ENCODE measurements at places on chromosomes 11 and 22.

GRCh38 chr11:115699326-115699725 lies 195.1 kb upstream of the CADM1 start:
- DNase-seq = no peak

DNA sequence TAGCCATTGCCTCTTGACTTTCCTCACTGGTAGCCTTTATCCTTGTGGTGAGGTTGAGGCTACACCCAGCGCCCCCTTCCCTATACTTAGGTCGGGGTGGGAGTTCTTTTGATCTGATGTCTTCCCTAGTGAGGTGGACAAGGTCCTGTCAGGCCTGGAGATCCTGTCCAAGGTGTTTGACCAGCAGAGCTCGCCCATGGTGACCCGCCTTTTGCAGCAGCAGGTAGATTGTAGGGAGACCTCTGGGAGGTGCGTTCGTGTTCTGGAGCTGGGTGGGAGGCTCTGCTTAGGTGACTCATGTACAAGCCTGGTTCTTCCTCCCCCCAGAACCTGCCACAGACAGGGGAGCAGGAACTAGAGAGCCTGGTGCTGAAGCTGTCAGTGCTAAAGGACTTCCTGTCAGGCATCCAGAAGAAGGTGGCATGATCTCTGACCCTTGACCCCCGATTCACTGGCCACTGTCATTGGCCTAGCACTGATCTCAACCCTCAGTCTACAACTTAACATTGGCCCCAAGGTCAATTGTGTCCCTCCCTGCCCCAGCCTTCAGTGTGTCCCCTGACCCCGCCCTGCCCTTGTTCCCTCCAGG lies 4.9 kb downstream of the INPPL1 start:
- no peak for DNase-seq

DNA sequence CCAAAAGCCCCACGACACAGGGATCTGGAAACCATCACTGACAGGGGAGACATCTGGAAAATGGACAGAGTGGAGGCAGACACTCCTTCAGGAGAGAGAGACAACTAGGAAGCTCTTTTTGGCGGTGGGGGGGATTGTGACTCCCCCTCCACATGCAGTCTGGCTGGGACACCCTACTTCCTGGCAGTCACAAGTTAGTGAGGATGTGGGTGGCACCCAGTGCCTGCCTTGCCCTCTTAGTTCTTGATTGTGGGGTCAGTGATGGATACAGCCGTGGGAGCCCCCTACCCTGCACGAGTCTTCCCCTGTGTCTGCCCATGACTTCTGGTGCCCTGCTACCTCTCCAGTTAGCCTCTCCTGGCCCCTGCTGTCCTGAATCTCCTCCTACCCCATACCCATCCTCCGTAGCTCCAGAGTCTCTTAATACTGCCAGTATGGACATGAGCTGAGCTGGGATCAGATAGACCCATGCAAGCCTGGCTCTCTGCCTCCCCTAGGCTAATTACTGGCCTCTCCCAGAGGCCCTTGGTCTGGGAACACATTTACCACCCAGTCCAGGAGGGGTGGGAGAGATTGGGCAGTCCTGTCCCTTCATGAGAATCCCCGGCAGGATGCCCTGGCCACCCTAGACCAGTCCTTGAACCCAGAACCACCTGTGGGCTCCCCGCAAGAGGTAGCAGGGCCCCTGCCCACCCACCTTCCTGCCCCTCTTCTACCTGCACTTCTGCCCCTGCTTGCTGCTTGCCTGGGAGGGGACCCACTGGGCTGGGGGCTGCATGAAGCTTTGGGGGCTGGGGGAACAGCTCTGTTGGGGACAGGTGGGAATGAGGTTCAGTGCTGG lies 22.8 kb downstream of the RHBDD3 start:
- no peak for DNase-seq

- no peak for DNase-seq
Measured at GRCh38 chr22:40764763-40765441, 54.2 kb downstream of the SLC25A17 start.

- DNase-seq = no peak
Measured at GRCh38 chr22:24107661-24108060, 73.6 kb upstream of the SUSD2 start.

- no peak for DNase-seq
Measured at GRCh38 chr11:32792111-32792947, 2.1 kb downstream of the CCDC73 start.

- no peak for DNase-seq
Measured at GRCh38 chr11:123429336-123429735, 733 bp upstream of the GRAMD1B start.

DNA sequence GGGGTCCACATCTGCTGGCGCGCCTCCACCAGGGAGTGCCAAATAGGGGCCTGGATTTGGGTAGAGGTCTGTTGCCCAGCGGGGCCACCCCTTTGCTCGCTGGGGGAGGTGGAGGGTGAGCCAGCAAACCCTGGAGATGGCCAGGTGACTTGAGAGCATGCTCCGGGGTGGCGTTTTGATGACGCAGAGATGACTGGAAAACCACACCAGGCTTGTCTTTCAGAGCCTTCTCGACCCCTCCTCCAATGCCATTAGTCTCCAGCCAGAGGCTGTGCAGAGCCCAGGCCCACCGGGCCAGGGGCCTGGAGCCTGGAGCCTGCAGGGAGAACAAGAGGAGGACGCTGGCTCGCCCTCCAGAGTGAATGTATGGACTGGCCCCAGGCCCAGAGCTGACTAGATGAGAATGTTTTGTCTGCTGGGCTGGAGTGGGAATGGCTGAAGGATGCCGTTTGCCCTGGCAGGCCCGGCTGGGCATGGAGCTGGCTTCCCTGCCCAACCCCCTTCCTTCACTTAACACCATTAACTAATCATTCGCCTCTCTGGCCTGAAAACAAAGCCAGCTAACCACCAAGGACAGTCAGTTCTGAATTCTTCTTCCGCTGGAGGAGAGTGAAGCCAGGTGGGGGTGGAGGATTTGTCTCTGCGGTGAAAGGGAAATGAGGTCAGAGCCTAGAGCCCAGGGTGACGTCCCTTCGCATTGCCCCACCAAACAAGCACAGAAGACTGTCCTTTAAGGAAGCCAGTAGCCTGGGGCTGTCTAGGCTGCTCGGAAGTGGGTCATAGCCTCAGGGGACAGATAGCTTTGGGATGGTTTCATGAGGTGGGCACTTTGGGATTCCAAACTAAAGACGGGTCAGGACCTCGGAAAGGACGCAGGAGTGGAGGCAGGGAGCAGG lies 1.6 kb upstream of the MCAM start:
- no peak for DNase-seq

GRCh38 chr11:44315947-44316658 lies 6.2 kb upstream of the ALX4 start:
- DNase-seq = no peak

DNA sequence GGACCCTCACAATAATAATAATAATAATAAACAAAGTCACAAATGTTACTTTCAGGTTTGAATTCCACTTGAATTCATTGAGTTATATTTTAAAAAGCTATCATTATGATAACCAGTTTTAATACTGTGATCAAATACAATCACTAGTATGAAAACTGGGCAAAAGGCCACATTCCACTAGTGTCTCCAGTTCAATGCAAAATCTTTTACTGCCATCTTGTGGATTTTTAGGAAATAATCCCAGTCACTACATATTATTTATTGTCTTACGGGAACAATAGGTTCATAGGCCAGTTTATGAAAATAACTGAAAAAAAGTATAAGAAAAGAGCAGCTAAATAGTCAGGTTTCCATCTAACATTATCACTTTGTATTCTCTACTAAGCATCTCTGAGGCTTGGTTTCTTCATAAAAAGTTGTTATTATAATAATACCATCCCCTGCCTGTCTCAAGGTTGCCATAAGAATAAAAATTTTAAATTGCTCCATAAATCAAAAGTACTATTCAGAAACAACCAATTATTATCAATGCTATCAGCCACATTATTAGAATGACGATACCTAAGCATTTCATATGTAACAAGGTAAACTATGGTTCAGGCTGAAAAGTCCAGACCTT lies 533.9 kb upstream of the CCDC90B start:
- DNase-seq = no peak

GRCh38 chr11:11857769-11858168 lies 16.0 kb downstream of the USP47 start:
- no peak for DNase-seq

- DNase-seq = no peak
Measured at GRCh38 chr22:50205781-50206569, 5.2 kb downstream of the SELENOO start.

GRCh38 chr11:123753110-123753509 lies 1.2 kb downstream of the OR6X1 start:
- DNase-seq = no peak

GRCh38 chr22:46041642-46042041 lies 64.7 kb upstream of the WNT7B start:
- no peak for DNase-seq

DNA sequence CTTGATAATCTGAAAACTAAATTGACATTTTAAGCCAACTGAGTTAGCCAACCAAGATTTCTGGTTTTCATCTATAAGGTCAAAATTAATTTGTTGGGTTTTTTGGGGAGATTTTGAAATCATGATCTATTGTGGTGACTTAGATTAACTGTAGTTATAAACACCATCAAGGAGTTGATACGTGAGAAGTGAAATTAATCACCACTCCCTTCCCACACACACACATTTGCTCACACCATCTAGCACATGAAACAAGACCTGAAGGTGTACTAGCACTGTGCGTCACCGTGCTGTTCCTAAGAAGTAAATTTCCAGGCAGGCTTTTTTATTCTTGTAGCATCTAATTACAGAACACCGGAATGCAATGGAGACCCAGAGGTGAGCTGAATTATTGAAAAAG lies 2.1 kb downstream of the OR5B21 start:
- no peak for DNase-seq

GRCh38 chr11:66607126-66607834 lies 9.2 kb upstream of the RBM14 start:
- DNase-seq = no peak

- no peak for DNase-seq
Measured at GRCh38 chr11:45795379-45795778, 9.6 kb upstream of the SLC35C1 start.

GRCh38 chr11:31967404-31968130 lies 123.3 kb upstream of the RCN1 start:
- DNase-seq = no peak

- no peak for DNase-seq
Measured at GRCh38 chr11:32935462-32936029, 42.9 kb downstream of the QSER1 start.

- DNase-seq = no peak
Measured at GRCh38 chr11:83542861-83543260, 256.7 kb upstream of the CCDC90B start.

GRCh38 chr11:111319296-111319695 lies 20.9 kb downstream of the POU2AF3 start:
- DNase-seq = no peak

DNA sequence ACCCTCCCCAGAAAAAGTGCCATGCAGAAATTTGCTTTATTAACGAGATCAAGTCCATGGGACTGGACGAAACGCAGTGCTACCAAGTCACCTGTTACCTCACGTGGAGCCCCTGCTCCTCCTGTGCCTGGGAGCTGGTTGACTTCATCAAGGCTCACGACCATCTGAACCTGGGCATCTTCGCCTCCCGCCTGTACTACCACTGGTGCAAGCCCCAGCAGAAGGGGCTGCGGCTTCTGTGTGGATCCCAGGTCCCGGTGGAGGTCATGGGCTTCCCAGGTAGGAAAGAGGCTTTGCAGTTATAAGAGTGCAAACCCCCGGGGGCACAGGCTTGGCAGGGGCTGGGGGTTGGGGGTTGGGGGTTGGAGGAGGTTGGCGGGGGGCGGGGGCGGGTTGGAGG lies 4.2 kb downstream of the APOBEC3H start:
- DNase-seq = no peak

DNA sequence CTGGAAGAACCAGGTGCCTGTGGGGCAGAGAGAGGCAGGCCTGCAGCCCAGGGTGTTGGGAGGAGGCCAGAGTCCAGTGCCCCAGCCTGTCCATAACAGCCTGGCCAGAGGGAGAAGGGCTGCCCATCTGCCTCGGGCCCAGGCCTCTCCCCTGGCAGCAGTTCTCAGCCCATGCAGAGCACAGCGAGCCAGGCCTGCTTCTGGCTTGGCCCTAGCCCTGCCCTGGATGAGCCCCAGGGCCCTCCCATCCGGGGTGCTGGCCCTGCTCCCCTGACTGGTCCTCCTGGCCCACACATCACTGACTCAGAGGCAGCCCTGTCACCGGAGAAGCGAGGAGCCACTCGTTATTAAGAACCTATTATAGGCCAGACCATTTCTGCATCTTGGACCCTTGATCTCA lies 19.7 kb upstream of the MYRF start:
- DNase-seq = no peak

GRCh38 chr11:30485756-30486155 lies 100.4 kb downstream of the MPPED2 start:
- no peak for DNase-seq

- no peak for DNase-seq
Measured at GRCh38 chr11:106990331-106990730, 27.9 kb downstream of the GUCY1A2 start.

- no peak for DNase-seq
Measured at GRCh38 chr11:57274904-57275498, 38.0 kb upstream of the APLNR start.

- no peak for DNase-seq
Measured at GRCh38 chr11:90288212-90288821, 65.5 kb upstream of the CHORDC1 start.

DNA sequence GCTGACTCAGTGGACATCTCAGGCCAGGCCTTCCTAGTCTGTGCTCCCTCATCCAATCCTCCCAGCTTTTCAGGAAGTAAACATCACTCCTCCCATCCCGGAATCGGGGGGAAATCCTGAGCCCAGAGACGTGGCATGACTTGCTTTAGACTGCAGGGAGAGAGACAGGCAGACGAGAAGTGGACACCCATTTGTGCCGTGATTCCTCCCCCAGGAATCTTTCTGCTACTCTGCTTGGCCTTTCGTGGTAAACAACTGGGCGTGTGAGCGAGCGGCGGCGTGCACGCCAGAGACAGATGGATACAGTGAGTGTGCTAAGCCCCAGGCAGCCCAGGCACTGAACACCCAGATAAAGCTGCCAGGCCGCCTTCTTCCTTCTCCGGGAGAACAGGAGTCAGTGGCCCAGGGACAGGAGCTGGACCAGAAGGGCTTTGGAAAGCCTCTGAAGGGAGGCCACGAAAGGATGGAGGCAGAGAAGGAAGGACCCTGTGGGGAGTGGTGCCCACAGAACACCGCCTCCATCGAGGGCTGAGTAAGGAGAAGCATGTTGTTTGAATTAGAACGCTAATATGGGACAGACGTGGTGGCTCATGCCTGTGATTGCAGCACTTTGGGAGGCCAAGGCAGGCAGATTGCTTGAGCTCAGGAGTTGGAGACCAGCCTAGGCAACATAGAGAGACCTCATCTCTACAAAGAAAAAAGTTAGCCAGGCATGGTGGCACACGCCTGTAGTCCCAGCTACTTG lies 53.0 kb upstream of the PRR5 start:
- DNase-seq = no peak

DNA sequence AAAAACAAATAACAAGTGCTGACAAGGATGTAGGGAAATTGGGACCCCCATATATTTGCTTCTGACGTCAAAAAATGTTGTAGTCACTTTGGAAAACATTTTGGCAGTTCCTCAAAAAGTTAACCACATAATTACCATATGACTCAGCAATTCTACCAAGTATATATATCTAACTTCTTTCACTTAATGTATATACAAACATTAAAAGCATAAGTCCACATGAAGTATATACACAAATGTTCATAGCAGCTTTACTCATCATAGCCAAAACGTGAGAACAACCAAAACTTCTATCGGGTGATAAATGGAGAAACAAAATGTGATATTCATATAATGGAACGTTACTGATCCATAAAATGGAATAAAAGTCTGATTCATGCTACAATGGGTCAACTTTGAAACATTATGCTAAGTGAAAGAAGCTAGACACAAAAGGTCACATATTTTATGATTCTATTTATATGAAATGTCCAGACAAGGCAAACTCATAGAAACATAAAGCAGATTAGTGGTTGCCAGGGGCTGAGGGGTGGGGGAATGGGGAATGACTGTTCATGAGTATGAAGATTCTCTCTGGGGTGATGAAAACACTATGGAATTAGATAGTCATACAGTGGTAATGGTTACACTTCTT lies 48.7 kb upstream of the TEAD1 start:
- DNase-seq = no peak

All from stimulated activated CD4-positive, alpha-beta T cell treated with anti-CD3 and anti-CD28 coated beads, Interleukin-12 subunit alpha, Interleukin-12 subunit beta, amount 100 ng/mL, for 48 hours (primary cell).